ENCODE measurements at places on chromosomes 6 and 20. TPM values are rescaled to one million over a fixed set of nuclear protein-coding genes. Genes with fewer than 3 reads are reported as not detected.

The CCN5 gene
- not detected for total RNA-seq

GRCh38 chr20:58431134-58431533 lies 42.1 kb downstream of the VAPB start:
- no peak overlapping the region for H3K27ac ChIP-seq
- H3K27me3 ChIP-seq: no peaks in the 10 kb centered on the region
- peaks cover 7% of the 10 kb centered on the region for H3K4me1 ChIP-seq
- H3K36me3 ChIP-seq: peaks cover 73% of the 10 kb centered on the region

- H3K27ac ChIP-seq: no peak overlapping the region
- no peak overlapping the region for H3K4me3 ChIP-seq
- no peak for DNase-seq
- H3K4me1 ChIP-seq: no peaks in the 10 kb centered on the region
- no peaks in the 10 kb centered on the region for H3K36me3 ChIP-seq
Observed at GRCh38 chr20:57693002-57693582, 16.7 kb downstream of the PMEPA1 start.

- H3K36me3 ChIP-seq: no peaks in the 10 kb centered on the region
- no peaks in the 10 kb centered on the region for H3K4me1 ChIP-seq
- H3K4me3 ChIP-seq: no peak overlapping the region
- H3K27ac ChIP-seq: no peak overlapping the region
Observed at GRCh38 chr6:73746787-73747186, 50.8 kb downstream of the CD109 start.

The RRAGD gene
- total RNA-seq: 0.04 TPM

GRCh38 chr6:14068133-14068532 lies 49.4 kb upstream of the CD83 start:
- H3K4me3 ChIP-seq: no peak overlapping the region
- DNase-seq: no peak
- no peaks in the 10 kb centered on the region for H3K4me1 ChIP-seq
- H3K27me3 ChIP-seq: no peaks in the 10 kb centered on the region
- H3K36me3 ChIP-seq: no peaks in the 10 kb centered on the region

The C6orf118 gene
- not detected for total RNA-seq

GRCh38 chr20:35856866-35857265 lies 85.1 kb downstream of the PHF20 start:
- H3K4me3 ChIP-seq: no peak overlapping the region
- no peak overlapping the region for H3K27ac ChIP-seq
- H3K27me3 ChIP-seq: no peaks in the 10 kb centered on the region
- DNase-seq: no peak

- H3K4me3 ChIP-seq: no peak overlapping the region
- peaks cover 9% of the 10 kb centered on the region for H3K4me1 ChIP-seq
- no peaks in the 10 kb centered on the region for H3K27me3 ChIP-seq
- no peak overlapping the region for H3K27ac ChIP-seq
- no peak for DNase-seq
Observed at GRCh38 chr6:116405138-116405537, 34.4 kb downstream of the DSE start.

DNA sequence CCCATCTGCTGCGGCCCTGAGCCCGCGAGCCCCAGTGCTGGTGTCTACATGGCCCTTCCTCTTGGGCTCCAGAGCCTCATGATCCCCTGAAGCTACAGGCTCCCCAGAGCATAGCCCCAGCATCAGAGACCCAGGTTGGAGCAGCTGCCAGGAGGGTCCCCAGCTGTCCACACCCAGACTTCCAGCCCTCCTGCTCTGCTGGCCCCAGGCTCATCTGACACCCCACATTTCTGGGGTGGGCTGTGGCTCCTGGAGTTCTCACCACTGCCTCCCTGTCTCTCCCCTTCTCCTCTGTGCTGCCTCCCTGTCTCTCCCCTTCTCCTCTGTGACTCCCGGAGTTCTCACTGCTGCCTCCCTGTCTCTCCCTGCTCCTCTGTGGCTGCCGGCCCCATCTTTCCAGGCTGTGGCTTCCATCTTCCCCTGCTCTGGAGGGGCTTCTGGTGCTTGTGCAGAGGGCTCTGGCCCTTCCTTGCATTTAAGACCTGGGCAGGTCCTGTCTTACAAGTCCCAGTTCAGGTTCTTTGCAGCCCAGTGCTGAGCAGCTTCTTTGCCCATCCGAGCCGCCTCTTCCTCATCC lies 108.1 kb downstream of the ERMARD start:
- H3K27ac ChIP-seq: no peak overlapping the region
- peaks cover 59% of the 10 kb centered on the region for H3K27me3 ChIP-seq
- H3K36me3 ChIP-seq: no peaks in the 10 kb centered on the region
- H3K4me1 ChIP-seq: no peaks in the 10 kb centered on the region

The FERMT1 gene
- total RNA-seq: 0.07 TPM

DNA sequence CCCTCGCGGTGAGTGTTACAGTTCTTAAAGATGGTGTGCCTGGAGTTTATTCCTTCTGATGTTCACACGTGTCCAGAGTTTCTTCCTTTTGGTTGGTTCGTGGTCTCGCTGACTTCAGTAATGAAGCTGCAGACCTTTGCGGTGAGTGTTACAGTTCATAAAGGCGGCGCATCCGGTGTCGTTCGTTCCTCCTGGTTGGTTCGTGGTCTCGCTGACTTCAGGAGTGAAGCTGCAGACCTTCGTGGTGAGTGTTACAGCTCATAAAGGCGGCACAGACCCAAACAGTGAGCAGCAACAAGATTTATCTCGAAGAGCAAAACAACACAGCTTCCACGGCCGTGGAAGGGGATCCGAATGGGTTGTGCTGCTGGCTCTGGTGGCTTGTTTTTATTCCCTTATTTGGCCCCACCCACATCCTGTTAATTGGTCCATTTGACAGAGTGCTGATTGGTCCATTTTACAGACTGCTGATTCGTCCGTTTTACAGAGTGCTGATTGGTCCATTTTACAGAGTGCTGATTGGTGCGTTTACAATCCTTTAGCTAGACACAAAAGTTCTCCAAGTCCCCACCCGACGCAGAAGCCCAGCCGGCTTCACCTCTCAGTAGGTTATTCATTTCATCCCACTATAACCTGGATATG lies 48.2 kb upstream of the ARG1 start:
- H3K36me3 ChIP-seq: no peaks in the 10 kb centered on the region
- no peak overlapping the region for H3K4me3 ChIP-seq
- DNase-seq: no peak
- H3K27ac ChIP-seq: no peak overlapping the region
- H3K27me3 ChIP-seq: 0 out of 2 replicates have a peak, but pooled peaks cover 4% of the 10 kb centered on the region
- H3K4me1 ChIP-seq: no peaks in the 10 kb centered on the region

- H3K4me1 ChIP-seq: peaks cover 12% of the 10 kb centered on the region
- no peak overlapping the region for H3K27ac ChIP-seq
- H3K36me3 ChIP-seq: peaks cover 53% of the 10 kb centered on the region
- no peak overlapping the region for H3K4me3 ChIP-seq
Observed at GRCh38 chr20:32528171-32528891, 56.8 kb downstream of the NOL4L start.
